ENCODE measurements at places on chromosomes 2 and 18.

- no peak for DNase-seq
Measured at GRCh38 chr2:1601067-1601412, 143.3 kb downstream of the PXDN start.

DNA sequence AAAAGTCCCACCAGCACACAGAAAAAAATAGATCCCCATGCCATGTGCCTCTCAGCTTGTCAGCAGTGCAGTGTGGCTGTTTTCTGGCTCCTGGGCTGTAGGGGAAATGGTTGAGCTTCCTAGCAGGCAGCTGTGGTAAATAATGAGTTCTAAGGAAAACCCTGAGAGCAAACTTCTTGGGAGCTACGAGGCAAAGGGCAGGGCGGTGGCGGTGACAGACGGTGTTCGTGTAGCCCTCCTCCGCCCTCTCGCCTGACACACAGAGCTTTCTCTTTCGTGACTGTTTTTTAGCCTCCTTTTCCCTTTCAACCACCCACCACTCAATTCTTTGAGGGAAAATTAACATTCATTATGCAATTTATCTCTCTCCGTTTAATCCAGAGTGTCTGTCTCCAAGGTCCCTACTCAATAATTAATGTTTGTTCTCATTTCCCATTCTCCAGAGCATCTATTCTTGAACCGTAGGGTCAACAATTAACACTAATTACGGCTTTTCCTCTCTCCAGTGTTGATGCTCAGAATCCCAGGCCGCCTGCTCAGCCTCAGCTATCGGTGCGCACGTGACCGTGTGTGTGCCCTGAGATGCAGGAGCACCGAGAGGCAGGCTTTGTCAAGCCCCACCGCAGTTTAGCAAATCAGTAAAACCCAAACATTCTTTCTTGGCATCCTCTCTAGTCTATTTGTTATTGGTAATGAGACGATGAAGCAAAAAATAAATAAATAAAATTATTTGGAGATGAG, 50.1 kb downstream of the KIAA2012 start:
- no peak for DNase-seq

- no peak for DNase-seq
Measured at GRCh38 chr2:33077844-33078243, 131.1 kb downstream of the LTBP1 start.

DNA sequence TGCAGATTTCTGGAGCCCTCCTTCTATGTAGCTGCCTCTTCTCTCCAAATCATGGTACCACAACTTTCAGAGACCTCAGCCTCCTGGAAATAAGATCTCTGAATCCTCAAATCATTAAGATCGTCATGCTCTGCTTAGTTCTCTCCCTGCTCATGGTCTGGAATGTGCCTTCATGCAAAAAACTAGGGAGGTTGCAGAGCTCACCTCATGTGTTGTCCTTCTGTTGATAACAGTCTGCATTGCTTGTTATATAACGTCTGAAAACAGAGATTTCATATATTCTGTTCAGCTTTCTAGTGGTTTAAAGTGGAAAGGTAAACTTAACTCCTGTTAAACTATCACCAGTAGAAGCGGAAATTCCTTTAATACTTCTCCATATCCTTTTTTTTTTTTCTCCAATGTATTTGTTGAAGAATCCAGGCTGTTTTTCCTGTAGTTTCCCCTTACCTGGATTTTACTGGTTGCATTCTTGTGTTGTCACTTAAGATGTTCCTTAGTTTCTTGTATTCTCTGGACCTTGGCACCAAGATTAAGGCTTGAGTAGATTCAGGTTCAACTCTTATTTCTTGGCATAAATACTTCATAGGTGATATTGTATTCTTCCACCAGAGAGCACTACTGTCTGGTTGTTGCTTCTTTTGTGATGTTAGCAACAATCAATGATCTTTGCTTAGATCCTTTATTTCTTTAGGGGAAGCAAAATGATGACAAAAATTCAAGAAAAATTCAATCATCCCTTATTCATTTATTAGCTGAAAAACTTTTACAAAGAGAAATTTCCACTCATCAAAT, 211.3 kb downstream of the LOXHD1 start:
- no peak for DNase-seq

- no peak for DNase-seq
Measured at GRCh38 chr2:53544871-53545558, 222.6 kb upstream of the CHAC2 start.

GRCh38 chr2:189409647-189410046, 31.6 kb upstream of the WDR75 start:
- DNase-seq, result no peak

DNA sequence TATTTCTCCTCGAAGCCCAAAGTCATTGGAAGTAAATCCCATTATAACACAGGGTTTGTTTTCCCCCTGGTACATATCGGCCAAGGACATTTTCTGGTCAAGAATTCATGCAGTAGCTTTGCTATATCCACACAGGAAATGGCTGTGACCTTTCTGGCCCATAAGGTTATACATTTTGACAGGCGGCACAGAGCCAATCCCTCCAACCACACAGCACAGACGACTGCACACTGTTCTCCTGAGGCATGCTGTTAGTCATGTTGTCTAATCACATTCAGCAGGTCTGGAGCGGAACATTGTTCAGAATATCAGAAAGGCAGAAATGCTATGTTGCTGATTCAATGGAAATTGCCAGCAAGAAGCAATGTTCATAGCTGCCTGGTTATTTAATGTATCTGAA, 742.3 kb upstream of the SLC8A1 start:
- no peak for DNase-seq

GRCh38 chr2:241225545-241225944, 37.1 kb downstream of the ANO7 start:
- no peak for DNase-seq

GRCh38 chr2:28577791-28578680, 82.2 kb downstream of the PLB1 start:
- DNase-seq, result no peak

GRCh38 chr18:70337139-70337972, 48.5 kb downstream of the SOCS6 start:
- DNase-seq, result no peak

DNA sequence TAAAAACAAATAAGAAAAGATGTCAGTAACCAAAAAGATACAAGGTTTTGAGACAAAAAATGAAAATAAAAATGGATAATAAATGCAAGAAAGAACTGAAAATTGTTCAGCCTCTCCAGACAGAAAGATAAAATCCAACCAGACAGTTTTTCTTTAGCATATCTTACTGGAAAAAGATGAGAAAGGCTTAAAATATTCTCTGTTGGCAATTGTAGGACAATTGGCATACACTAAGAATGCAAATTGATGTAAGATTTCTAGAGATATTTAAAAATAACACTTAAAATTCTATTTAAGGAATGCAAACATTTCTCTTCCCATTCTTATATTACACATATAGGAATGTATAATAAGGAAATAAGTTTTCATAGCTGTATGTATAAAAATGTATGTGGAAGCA, 590.6 kb downstream of the DSC3 start:
- DNase-seq, result no peak

DNA sequence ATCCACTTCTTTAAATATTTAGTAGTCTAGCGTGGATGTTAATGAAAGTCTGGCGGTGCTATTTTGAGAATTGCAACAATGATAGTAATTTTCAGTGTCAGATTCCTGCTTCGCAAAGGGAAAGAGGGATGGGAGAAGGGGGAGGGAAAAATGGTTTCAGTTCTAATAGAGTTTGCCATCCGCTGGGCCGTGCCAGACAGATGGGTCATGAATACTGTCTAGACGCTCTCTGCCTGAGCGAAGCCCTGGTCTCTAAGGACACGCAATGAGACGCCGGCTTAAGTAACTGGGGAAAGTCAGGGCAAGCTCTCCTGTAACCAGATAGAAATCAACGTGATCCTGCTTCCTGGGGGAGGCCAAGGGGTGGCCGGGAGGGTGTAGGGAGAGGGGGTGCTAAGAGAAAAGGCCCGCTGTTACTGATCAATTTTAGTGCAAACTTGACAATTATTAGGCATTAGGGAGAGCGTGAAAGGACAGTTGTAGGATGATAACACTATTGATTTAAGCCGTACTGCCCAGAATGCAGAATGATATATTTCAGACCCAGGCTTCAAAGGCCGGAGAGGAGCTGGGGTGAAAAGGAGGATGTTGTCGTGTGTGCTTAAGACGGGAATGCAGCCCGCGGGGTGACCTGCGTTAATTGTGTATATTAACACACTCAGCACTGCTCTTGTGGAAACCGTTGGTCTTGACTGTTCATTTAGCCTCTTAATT, 229.2 kb downstream of the LDLRAD4 start:
- no peak for DNase-seq

GRCh38 chr2:128263902-128264331, 54.8 kb downstream of the HS6ST1 start:
- DNase-seq, result no peak

DNA sequence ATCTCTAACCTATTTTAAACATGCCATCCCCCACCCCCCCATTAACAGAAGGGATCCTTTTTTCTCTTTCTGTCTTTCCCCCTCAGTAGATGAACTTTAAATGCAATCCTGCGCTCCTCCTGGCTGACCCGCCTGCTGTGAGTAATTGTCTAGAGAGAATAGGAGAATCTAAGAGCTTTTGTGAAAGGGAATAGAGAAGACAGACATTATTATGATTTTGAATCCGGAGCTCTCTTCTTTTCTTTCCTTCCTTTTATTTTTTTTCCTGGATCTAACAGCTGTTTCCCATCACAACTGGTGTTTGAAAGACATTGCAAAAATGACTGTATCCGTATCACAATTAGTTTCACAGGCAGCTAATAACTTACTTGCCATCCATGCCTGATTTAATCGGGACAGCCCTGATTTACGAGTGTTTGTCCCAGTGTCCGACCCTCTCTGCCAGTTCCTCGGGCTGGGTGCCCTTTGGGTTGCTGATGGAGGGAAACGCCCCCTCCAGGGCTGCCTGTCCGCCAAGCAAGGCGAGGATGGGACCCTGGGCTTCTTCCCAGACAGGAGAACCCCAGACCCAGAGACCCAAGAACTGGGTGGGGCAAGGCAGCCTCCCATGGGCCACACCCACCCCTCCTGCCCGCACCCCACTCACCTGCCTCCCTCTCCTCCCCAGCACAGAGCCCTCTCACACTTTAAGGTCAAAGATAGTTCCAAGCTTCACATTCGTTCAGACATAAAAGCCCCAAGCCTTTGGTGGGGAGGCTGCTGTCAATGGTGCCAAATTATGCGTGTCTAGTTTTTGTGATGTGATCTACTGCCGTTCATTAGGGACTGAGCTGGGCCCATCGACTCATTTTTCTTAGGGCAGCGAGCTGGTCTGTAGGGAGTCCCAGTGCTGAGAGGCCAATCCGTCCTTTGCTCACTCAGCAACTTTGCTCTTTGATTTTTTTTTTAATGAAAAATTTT, 231.7 kb downstream of the ZNF516 start:
- no peak for DNase-seq

All from activated T-cell treated with anti-CD3 and anti-CD28 coated beads for 4 hours (primary cell).